ENCODE measurements at places on chromosomes 13 and 19.

DNA sequence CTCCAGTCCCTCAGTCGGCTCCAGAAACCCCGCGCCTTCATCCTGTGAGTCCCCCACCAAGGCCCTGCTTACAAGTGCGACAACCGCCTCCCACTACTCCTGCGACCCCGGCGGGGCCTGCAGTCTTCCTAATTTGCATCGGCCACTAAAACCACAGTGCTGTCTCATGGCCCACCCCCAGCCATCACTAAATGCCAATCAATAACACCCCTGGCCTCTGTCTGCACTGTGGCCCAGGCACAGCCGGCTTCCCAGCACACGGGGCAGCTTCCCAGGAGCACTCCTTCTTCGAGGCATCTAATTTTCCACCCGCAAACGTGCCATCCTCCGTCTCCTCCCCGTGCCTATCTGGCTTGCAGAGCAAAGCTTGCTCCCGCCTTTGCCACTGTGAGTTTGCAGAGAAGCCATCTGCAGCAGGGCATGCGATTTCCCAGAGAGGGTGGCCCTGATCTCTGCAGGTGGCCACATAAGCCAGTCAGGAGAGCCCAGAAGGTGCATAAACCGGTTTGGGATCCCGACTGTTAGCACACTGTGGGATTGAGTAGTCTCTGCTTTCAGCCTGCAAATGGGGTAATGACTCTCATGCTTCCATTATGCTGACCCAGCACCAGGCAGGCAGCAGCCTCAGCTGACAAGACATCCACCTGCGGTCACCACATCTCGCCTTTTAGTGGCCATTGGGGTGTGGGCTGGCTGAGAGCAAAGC is 34.0 kb upstream of the USE1 start:
- no peak for DNase-seq

DNA sequence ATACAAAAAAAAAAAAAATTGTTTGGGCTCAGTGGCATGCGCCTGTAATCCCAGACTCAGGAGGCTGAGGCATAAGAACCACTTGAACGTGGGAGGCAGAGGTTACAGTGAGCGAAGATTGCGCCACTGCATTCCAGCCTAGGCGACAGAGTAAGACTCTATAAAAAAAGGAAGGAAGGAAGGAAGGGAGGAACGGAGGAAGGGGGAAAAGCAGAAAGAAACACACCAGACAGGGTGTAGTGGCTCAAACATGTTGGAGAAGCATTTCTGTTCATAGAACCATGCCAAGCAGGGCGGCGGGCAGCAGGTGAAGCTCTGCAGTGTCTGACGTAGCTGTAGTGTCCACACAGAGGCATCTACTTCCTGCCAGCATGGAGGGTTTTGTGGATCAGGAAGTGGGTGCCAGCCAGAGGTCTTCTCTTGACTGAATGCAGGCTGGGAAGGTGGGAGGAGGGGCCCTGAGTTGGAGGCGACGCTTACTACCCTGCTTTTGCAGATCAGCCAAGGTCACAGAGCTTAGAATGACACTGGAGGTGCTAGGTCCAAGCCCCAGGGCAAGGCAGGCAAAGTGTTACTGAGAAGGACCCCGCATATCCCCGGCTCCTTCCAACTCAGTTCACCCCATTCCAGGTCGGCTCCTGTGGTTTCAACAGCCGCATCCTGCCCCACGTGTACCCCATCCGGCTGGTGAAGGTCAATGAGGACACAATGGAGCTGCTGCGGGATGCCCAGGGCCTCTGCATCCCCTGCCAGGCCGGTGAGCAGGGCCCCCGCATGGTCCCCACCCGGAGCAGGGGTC is 11.6 kb upstream of the PGLS start:
- DNase-seq, result no peak

DNA sequence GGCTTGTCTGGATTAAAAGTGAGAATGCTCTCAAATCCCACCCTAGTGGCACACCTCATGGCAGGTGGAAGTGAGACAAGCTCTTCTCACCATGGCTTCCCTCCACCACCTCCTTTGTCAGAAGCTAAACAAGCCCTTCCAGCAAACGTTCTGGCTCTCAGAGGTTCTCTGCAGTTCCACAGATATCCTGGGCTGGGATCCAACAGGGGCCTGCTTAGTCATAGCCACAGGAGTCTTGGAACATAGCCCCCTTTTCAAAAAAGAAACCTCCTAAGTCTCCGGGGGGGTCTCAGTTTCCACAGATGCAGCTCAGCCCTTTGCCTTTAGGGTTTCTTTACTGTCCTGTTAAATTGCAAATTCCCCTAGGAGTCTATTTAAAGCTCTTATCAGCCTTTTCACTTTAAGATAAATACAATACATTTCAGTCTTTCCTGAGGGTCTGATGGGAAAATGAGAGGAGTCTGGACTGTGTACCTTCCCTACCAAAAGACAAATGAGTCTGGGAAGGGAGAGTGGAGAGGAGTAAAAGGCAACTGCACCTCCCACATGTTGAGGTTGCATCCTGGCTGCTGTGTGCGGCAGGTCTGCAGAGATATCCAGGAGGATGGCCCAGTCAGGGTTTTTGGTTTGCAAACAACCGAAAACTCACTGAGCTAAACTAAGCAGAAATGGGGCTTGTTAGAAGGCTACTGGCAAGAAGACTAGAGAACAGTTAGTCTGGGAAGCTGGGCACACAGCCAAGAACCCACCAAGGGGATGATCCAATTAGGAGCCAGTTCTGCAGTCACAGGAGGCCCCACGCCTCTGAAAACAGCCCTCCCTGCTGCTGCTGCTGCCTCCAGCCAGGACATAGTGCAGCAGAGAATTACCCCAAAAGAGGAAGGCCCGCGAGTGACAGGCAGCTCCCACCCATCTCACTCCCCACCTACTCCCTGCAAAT is 41.4 kb upstream of the SERP2 start:
- no peak for DNase-seq

GRCh38 chr13:33352526-33352925 is 67.0 kb upstream of the STARD13 start:
- DNase-seq, result no peak

DNA sequence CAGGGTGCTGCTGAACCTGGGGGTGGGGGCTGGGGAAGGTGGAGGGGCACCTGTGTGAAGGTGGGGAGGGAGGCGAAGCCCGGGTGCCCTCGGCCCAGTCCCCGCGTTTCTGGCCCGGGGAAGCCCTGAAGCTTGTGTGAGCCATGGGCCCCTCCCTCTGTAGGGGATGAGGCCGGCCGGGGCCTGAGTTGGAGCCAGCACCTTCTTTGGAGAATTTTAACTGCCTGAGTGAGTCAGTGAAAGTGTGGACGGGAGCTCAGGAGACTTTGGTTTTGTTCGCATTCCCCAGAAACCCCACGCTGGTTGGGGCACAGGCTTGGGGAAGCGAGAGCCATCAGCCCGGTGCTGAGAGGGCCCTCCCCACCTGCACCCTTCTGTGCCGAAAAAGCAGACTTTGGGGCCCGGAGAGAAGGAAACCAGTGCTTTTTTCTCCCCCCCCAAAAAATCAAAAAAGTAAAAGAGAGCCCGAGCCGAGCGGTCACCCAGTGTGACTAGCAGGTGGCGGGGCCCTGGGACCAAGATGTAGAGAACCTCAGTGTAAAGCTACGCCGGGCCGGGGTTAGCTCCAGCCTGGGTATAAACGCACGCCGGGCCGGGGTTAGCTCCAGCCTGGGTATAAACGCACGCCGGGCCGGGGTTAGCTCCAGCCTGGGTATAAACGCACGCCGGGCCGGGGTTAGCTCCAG is 45.1 kb downstream of the TMEM255B start:
- no peak for DNase-seq

GRCh38 chr19:57558525-57558924 is 1.1 kb downstream of the ZNF550 start:
- no peak for DNase-seq

DNA sequence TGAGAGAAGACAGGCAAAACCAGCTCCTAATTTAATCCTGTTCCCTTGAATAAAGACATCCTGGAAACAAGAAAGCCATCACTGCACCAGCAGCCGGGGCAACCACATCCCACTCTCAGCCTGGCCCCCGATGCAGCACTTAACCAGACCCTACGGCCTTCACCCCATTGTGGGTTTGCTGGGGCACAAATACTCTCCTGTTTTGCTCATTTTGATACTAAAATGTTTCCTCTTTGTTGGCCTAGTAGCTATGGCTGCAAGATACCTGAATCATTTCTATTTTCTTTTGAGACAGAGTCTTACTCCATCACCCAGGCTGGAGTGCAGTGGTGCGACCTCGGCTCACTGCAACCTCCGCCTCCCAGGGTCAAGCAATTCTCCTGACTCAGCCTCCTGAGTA is 28.4 kb downstream of the ANKRD27 start:
- peak; percentile 19 for DNase-seq

GRCh38 chr19:7267792-7268704 is 26.2 kb downstream of the INSR start:
- DNase-seq, result no peak

DNA sequence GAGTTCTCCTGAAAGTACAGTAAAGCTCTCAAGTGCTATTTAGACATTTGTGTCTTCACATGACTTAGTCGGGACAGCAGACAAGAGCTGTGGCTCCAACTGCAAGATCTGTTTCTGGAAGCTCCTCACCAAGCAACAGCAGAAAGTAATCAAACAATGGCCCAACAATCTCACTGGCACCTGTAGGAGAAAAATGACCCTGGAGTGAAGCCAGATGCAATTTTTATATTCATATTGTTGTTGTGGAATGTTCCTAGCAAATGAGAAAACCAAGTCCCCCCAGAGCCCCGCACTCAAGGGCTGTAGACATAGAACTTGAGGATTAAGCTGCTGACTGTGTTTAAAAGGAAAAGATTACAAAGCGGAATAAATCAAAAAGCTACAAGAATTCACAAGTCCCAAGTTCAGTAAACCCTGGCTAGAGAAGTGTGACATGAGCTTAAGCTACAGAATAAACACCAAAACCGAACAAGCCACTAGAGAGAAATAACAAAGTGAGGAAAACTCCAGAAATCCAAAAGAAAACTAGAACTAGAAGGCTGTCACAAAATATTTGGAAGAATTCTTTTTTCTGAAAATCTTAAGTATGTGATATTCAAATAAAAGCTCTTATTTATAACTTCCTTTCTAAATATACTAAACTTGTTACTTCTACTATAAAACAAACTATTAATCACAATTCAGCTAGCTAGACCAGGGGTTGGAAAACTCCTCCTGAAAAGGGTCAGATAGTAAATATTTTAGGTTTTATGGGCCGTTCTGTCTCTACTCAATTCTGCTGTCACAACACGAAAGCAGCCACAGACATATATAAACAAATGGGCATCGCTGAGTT is 454.5 kb downstream of the SUCLA2 start:
- no peak for DNase-seq

DNA sequence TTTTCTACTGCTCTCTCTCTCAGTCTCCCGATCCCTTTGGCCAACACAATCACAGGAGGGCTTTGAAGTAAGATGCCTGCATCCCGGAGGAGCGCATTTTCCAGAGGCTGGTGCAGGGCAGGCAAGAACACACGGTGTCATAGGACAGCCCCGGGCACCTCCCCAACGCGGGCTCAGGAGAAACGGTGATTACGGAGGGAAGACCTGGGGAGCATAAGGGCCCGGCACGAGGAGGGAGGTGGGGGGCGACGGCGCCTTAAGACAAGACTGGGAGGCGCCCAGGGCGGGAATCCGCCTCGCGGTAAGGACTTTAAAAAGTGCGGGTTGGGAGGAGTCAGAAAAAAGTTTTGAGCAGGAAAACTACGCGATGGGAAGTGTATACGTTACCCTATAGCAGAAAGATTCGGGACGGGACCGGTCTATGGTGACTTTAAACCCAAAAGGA is 18.7 kb upstream of the ZNF888 start:
- DNase-seq, result peak; percentile 21

- no peak for DNase-seq
Observed at GRCh38 chr13:27401210-27401609, 23.2 kb upstream of the GTF3A start.

GRCh38 chr13:93903909-93904308 is 575.6 kb downstream of the DCT start:
- no peak for DNase-seq

DNA sequence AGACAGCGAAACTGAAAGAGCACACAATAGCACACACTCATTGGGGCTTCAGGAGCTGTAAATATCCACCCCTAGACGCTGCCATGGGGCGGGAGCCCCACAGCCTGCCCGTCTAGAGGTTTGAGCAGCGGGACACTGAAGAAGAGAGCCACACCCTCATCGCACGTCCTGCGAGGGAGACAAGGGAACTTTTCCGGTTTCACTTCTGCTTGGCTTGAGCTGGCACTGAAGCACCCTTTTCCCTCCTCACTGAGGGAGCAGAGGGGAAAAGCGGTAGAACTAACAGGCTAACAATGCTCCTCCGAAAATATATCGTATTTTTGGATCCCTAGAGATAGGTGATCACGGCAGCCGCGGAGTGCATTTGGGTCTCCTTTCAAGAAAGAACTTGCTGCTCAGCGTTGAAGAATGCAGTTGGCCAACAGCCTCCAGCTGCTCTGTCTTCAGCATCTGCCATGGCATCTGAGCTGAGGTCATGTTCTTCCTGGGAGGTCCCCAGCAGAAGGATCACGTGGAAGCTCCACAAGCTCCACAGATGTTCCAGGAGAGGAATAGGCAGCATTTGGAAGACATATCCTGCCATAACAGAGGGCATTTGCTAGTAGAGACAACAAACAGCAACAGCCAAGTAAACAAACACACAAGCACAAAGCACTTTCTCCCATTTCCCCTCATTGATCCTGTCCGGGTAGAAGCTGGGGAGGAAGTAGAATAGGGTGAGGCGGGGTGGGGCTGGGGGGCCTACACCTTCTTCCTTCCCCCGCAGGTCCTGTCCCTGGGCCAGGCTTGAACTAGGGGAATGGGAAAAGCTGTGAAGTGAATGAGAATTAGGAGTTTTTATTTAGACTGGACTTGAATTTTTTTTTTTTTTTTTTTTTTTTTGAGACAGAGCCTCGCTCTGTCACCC is 44.8 kb upstream of the ALOX5AP start:
- DNase-seq, result peak; percentile 40

DNA sequence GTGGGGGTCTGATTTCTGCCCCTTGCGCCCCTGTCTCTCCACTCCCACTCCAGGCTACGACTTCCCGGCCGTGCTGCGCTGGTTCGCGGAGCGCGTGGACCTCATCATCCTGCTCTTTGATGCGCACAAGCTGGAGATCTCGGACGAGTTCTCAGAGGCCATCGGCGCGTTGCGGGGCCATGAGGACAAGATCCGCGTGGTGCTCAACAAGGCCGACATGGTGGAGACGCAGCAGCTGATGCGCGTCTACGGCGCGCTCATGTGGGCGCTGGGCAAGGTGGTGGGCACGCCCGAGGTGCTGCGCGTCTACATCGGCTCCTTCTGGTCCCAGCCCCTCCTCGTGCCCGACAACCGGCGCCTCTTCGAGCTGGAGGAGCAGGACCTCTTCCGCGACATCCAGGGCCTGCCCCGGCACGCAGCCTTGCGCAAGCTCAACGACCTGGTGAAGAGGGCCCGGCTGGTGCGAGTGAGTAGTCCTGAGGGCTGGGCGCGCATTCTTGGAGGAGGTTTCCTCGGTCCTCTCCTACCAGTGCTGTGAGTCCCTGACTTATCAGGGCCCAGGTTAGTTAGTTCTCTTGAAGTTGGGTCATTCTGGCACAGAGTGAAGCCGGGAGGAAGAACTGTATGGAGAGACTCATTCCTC is 12.7 kb downstream of the EHD2 start:
- DNase-seq, result no peak
